ENCODE measurements at places on chromosomes 3 and 15. TPM values are rescaled to one million over a fixed set of nuclear protein-coding genes. Genes with fewer than 3 reads are reported as not detected.

Gene PLOD2
- 118 TPM for total RNA-seq

Gene PLIN1
- total RNA-seq = 0.08 TPM

Gene ASB14
- not detected for total RNA-seq

Gene KLHL40
- not detected for total RNA-seq

Gene ZKSCAN7
- total RNA-seq = not detected

Gene PRSS50
- not detected for total RNA-seq

Gene EPHA3
- not detected for total RNA-seq

Gene IFRD2
- total RNA-seq = 89.2 TPM

Gene CRBN
- 25.5 TPM for total RNA-seq

Gene FGD5
- total RNA-seq = 0.04 TPM

Gene C3orf70
- 0.16 TPM for total RNA-seq

Gene NOX5
- total RNA-seq = 0.18 TPM

Gene ITIH1
- total RNA-seq = not detected

Gene TTC23
- 12.6 TPM for total RNA-seq

Gene TUSC7
- total RNA-seq = not detected

Gene WDR93
- total RNA-seq = 0.26 TPM

Gene PIGZ
- 1.7 TPM for total RNA-seq

Gene ARL6IP5
- total RNA-seq = 98.6 TPM

Gene GOLGA8Q
- 0.09 TPM for total RNA-seq

Gene EPHB1
- 0.24 TPM for total RNA-seq

Gene UROC1
- total RNA-seq = not detected

Gene GOLGA8J
- not detected for total RNA-seq

Gene SCG5
- 2.3 TPM for total RNA-seq

Gene RETNLB
- not detected for total RNA-seq

Data from A549 treated with dexamethasone at 1 μM for 4 hours (cell line).